ENCODE measurements at places on chromosomes 4 and X.

DNA sequence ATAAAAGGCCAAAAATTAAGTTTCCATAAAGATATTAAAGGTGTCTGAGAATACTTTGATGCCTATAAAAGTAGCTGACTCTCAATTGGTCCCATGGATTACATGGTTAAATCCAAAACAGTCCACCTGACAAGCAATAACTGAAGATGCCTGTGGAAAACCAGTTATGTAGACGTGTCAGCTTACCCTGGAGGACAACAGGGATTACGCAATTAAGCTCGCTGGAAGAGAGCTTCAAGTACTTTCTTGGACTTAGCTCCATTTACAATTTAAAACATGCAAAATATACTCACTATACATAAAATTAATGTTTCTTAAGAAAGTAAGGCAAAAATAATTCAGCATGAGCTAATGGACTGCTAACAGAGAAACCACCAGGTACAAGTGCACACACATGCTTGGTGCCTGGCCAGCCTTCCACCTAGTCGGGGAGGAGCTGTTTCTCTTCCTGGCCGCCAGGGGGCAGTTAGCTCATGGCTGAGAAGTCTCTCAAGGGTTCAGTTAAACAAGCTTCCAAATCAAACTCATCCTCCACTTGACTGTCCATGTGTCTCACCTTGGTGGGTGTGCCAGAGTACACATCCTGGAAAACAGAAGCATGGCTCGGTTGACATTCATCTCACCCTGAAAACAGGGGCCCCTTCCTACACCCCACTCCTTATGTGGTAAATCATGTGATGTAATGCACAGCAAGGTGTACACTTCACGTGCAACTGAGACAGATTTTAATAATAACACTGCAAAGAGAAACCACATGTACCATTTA lies 9.2 kb upstream of the FAM53A start:
- DNase-seq, result peak; percentile 77

DNA sequence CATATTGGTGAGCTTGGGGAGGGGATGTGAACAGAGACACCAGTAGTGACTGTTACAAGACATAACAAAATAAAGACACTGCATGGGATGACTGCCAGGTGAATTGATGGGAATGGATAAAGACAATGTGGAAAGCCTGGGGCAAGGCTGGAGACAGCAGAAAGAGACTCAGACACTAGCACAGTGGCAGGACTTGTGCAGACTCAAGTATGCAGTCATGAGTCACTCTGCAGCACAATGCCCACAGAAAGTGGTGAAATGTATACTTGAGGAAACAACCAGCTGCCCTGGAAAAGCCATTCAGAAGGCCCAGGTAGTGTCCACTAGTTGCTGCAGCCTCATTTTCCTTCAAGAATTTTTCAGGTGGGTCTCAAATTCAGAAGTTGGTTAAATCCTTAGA lies 452.3 kb downstream of the MID1IP1 start:
- DNase-seq, result no peak

DNA sequence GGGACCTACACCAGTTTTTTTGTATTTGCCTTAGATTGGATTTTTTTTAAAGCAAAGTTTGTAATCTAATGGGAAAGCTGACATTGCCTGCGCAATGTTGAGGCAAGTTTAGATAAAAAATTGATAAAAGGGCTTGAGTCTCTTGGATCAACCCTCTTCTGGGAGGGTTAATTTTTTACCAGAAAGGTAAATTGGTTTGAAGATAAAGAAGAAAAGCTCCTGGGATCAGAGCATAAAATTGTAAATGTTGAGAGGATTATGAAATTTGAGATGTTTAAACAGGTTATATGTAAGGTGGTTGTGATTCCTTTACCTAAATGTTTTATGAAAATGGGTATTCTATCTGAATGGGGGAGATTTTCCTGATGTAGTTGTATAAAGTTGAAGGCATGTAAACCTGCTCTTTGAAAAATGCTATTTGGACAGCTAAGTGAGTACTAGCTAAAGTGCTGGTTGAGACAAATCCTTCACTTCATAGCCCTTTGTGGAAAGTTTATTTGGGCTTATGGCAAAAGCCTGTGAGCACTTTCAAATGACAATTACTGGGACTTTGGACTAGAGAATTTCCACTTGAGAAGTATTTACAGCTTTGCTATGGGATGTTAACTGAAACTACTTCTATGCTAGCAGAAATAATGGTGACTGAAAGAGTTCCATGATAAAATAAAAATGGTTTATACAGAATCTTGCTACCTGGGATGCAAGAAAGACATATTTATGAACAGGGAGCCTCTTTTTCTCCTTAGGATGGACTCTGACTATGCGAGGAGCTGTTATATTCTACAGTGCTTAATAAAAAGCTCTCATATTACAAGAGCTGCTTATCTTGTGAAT lies 56.2 kb downstream of the UGT2B10 start:
- DNase-seq, result no peak

DNA sequence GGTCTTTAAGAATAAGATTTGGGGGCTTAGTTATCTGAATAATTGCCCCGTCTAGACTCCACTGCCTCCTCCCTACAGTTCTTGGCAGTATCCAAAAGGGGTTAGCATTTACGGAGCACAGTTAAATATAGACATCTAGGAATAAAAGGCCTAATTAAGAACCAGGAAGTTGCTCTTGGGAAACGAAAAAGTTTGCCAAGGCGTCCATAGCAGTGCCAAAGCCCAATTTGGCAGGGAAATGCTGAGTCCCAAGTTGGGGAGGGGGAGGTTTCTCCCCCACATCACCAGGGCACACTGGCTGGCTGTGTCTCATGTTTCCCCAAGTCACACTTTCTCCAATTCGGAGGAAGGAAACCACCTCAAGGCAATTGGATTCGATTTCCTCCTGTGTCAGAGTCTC lies 338.7 kb downstream of the FBXW7 start:
- no peak for DNase-seq

Data from GM10248 (cell line).